ENCODE measurements at places on chromosomes 11 and 22.

DNA sequence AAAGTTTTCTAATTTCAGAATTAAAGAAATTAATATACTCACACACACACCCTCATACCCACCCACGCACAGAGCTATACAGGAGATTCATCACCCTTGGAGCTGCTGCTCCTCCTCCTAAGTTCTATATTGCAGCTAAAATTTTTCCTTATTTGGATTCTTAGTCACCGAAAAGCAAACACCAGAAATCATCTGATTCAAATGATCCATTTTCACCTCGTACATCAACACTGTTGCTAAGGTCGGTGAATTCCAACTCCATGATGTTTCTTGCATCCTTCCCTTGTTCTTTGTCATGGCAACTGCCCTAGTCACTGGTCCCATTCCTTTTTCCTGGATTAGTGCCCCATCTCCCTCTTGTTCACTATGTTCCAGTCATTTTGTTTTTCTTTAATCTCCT is 286.2 kb downstream of the GRM5 start:
- no peak for DNase-seq

GRCh38 chr22:32342977-32343376 is 14.7 kb upstream of the RFPL3 start:
- no peak for DNase-seq

GRCh38 chr11:65452806-65453490 is 30.4 kb downstream of the NEAT1 start:
- DNase-seq, result no peak

DNA sequence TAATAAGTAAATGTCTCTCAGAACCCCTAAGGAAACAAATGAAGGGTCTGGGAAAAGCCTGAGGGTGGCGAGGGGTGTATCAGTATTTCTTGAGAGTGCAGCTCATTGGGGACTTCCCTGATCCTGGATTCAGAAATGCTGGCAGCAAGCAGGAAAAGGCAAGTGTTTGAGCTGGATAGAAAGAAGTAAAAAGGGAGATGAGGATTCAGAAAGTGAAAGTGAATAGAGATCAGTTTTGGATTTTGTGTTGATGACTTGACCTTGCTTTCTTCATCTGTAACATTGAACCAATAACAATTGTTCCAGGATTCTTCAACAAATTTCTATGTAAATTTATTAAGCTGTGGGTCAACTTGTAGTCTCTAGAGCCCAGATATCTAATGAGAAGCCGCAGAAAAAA is 66.9 kb upstream of the CTSC start:
- no peak for DNase-seq

- no peak for DNase-seq
These were observed 7.1 kb upstream of the MYBPC3 start for GRCh38 chr11:47359586-47359985.

- no peak for DNase-seq
These were observed 44.6 kb downstream of the MRE11 start for GRCh38 chr11:94449029-94449428.

- no peak for DNase-seq
These were observed 80.0 kb downstream of the MED15 start for GRCh38 chr22:20587206-20587958.

DNA sequence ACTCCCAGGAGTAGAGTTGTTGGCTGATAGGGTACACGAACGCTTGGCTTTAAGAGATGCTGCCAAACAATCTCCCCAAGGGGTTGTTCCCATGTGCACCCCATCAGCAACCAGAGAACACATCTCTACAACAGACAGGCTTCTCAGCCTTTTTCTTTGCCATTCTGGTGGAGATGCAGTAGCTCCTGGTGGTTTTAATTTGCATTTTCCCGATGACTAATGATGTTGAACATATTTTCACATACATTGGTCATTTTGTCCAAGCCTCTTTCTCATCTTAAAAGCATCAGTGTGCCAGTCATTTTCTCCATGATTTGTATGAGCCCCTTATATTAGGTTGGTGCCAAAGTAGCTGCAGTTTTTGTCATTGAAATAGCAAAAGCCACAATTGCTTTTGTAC is 21.8 kb downstream of the DHCR7 start:
- DNase-seq, result no peak

- no peak for DNase-seq
These were observed 579 bp upstream of the CYB5R2 start for GRCh38 chr11:7673724-7674434.

GRCh38 chr11:80240245-80240644 is 799.4 kb upstream of the TENM4 start:
- no peak for DNase-seq

DNA sequence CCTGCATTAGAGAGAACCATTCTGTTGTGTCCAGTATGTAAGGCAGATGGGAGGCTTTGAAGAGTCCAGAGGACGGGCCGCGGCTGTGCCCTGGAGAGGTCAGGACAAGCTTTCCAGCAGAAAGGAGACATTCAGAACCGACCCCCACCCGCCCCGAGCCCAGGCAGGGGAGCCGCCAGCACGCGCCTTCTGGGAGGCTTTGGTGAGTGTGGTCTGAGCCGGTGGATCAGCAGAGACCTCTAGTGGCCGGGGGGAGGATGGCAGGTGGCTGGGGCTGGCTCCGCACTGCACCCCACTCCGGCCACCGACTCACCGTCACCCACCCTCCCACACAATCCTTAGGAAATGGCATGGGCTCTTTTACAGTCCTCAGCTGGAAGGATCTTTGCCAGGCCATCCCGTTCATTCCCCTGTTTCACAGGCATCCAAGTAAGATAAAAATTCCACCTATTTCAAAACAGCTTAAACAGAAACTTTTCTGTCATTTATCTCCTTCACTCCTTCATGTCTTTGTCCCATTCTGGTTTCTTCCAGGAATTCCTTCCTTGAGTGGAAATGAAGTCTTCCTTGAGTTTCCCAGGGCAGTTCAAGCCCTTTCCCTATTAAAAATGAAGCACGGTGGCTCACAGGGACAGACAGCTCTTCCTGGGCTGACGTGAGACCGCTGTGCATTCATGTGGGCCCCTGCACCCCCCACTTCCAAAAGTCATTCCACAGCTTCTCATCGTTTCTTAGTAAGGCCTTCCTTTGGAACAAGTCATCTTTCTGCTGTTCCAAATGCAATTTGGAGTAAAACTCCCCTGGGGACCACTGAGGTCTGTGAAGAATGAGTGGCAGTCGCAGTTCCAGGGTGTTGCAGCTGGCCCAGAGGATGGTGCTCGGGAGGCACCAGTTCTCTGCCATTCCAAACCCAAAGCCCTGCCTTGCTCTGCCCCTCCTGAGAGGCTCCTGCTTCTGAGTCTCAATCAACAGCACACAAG is 91.0 kb downstream of the FEZ1 start:
- peak; percentile 51 for DNase-seq

DNA sequence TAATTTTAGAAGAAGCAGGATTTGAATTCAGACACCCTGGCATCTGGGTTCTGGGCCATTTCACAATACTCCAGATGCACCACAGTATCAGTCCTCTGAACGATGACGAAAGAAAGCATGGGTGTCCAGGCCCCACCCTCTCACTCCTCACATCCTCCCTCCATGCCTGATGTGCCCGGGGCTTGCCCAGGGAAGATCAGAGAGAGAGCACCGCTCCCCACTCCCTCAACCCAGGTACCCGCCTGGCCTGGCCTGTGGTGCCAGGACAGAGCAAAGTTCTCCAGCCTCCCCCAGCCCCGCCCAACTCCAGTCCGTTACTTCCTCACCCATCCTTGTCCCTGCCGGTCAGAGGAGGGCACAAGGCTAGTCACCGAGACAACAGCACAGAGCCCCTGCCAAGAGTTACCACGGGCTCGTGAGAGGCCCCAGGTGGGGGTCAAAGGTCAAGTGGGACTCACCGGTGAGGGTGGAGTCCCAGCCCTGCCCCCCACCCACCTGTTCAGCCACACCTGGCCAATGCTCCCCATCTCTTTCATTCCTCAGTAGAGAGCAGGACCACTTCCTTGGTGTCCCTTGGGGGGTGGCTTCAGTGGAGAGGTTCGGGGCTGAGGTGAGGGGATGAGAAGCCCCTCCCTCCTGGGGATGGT is 8.1 kb downstream of the BCL9L start:
- DNase-seq, result no peak

GRCh38 chr11:120178561-120179056 is 32.2 kb upstream of the OAF start:
- DNase-seq, result no peak
